ENCODE measurements at places on chromosomes 1 and 21. TPM values are rescaled to one million over a fixed set of nuclear protein-coding genes. Genes with fewer than 3 reads are reported as not detected.

The F13B gene
- not detected for total RNA-seq

GRCh38 chr1:208534599-208534897, 290.4 kb upstream of the PLXNA2 start:
- no peak for DNase-seq

DNA sequence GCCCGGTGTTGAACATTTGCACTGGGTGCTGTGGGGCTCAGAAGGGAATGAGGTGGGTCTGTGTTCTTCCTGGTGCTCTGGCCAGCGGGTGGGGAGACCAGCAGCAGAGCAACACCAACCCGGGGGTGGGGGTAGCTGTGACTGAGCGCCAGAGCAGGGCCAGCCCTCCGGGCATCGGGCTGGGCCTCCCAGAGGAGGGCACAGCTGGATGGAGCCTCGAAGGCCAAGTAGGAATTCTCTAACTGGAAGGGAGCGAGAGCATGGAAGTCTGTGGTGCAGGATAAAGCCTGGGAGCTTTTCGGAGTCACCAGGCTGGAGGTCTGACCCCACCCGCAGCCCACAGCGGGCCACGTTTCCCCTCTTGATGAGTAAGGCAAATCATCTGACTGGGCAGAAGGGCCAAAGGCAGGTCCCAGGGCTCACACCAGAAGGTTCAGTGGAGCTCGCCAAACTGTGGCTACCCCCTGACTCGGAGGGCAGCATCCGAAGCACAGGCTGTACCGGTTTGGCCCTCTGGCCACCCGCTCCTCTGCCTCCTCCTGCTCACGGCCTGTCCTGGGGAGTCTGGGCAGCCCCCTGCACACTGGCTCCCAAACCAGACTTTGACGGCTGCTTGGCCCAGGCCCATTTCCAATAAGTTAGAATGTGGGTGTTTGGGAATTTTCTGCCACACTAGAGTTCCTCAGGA, 18.8 kb downstream of the SLC1A7 start:
- no peak for DNase-seq

The ST6GALNAC5 gene
- total RNA-seq = 1.1 TPM

The KCNK2 gene
- total RNA-seq = 7.2 TPM

The ADGRL4 gene
- 31.7 TPM for total RNA-seq

DNA sequence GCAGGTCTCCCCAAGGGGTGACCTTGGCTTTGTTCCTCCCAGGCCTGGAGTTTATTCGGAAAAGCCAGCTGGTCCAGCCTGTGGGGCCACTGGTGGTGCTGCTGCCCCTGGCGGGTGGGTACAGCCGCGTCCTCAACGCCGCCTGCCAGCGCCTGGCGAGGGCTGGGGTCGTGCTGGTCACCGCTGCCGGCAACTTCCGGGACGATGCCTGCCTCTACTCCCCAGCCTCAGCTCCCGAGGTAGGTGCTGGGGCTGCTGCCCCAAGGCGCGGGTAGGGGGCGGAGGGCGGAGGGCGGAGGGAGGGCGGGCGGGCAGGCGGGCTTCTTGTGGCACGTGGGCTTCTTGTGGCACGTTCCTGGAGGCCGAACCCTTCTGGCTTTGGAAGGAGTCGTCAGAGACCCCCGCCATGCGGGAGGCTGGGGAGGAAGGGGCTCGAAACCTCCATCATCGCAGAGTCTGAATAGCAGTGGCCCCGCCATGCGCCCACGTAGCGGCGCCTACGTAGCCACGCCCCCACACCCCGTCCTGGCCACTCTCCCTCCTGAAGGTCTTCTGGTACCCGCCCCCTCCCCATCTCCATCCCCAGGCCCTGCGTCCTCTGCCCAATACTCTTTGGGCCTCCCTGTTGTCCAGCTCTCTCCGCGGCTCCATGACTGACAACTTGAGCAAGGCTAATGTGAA, 16.7 kb downstream of the PCSK9 start:
- DNase-seq = no peak

The SHE gene
- total RNA-seq = 13.3 TPM

- DNase-seq = no peak
These were observed 357.2 kb upstream of the DPYD start for GRCh38 chr1:98278055-98278454.

GRCh38 chr1:168210312-168210711, 15.5 kb upstream of the SFT2D2 start:
- no peak for DNase-seq

DNA sequence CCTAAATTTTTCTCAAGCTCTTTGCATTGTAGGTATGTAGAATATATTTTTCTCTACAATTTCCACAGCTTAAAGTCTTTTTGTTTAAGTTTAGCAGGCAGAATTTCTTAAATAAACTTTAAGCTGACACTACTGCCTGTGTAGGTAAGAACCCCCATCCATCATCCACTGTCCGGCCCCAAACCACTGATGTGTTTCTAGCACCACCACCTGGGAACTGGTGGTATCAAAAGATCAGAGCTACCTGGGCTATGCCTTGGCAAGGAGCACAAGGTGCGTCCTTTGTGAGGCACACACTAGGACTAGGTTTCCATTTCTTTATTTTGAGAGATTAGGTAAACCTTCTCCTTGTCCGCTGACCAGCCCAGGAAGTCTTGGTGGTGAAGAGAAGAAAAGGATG, 10.5 kb upstream of the LELP1 start:
- no peak for DNase-seq
